ENCODE measurements at places on chromosomes 5 and 9.

GRCh38 chr9:131661568-131662288 lies 78.1 kb downstream of the RAPGEF1 start:
- DNase-seq: peak; percentile 58

GRCh38 chr9:13675638-13676000 lies 396.1 kb upstream of the MPDZ start:
- no peak for DNase-seq

- DNase-seq: peak; percentile 73
Observed at GRCh38 chr5:139808481-139809330, 13.1 kb downstream of the PSD2 start.

DNA sequence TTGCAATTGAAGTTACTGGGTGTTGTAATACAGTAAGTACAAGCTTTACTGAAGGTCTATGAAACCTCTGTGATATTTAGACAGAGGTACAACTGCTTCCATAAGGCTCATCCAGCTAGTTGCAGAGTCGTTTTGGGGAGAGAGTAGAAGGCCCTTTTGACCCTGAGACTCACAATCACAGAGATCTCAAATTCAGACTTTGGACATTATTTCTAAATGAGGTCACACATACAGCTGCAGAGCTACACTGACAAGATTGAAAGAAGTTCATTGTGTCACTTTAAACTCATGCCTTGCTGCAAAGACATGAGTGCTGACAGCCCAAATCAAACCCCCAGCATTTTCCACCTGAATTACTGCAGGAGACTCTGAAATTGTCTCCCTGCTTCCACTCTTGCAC lies 205.9 kb upstream of the TMEM161B start:
- DNase-seq: no peak

DNA sequence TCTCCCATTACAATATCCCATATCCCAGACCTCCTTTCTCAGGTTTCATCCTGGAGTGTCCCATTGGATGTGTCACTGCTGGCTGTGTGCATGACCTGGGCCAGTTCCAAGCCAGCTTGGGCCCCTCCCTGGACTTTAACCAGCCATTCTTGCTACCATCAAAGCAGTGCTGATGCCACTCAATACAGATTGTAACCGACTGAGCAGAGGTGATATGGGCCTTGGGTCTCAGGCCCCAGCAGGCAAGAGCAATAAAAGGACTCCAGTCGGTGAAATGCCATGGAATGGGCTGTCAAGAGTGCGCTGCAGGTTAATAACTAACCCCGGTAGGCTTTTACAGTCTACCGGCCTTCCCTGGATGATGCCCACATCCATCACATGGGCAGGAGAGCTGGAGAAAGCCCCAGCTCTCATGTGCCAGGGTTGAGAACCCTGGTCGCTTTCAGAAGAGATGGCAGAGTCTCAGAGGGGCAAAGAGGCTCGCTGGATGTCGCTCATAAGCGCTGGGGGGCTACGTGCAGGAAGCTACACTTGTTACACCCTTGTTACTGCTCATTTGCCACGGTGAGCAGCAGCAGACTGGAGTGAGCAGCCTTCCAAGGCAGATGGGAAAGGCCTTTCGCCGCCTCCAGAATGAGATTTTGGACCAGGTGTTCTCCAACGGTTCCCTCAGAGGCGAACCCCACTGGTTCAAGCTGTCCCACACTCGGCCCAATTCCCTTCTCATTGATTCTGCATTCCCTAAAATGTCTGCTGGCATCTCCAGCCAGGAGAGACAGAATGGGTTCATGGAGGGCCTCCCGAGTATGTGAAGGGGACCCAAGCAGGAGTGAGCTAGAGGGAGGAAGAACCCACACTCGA lies 13.2 kb downstream of the EPB41L4B start:
- DNase-seq: no peak

- DNase-seq: no peak
Observed at GRCh38 chr9:105219291-105219805, 25.1 kb upstream of the SLC44A1 start.

GRCh38 chr5:76808141-76808691 lies 10.6 kb upstream of the F2RL1 start:
- no peak for DNase-seq

GRCh38 chr9:78005231-78006002 lies 26.2 kb downstream of the GNAQ start:
- DNase-seq: no peak

DNA sequence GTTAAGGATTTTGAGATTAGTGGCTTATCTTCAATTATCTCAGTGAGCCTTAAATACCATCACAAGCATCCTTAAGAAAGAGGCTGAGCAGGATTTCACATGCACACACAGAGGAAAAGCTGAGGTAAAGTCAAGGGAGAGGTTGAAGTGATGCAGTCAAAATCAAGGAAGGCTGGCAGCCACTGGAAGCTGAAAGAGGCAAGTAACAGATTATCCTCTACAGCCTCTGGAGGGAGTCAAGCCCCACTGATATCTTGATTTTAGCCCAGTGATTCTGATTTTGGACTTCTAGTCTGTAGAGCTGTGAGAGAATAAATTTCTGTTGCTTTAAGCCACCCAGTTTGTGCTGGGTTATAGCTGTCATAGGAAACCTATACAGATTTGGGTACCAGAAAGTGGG lies 80.1 kb downstream of the ANKRD31 start:
- DNase-seq: no peak

DNA sequence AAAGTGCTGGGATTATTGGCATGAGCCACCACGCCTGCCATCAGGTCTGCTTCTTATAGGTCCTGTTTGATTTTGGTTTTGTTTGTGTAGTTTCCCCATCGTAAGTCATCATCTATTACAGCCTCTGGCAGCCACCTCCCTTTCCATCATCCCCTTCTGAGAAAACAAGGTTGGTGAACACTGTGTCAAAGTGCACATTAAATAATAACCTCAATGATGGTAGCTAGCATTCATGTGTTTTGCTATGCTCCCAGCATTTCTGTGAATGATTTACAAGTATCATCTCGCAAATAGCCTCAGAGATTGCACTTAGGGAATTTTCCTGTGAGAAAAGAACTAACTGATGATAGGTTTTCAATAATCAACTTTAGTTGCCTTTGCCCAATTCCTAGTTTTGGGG lies 9.9 kb downstream of the PRUNE2 start:
- no peak for DNase-seq

DNA sequence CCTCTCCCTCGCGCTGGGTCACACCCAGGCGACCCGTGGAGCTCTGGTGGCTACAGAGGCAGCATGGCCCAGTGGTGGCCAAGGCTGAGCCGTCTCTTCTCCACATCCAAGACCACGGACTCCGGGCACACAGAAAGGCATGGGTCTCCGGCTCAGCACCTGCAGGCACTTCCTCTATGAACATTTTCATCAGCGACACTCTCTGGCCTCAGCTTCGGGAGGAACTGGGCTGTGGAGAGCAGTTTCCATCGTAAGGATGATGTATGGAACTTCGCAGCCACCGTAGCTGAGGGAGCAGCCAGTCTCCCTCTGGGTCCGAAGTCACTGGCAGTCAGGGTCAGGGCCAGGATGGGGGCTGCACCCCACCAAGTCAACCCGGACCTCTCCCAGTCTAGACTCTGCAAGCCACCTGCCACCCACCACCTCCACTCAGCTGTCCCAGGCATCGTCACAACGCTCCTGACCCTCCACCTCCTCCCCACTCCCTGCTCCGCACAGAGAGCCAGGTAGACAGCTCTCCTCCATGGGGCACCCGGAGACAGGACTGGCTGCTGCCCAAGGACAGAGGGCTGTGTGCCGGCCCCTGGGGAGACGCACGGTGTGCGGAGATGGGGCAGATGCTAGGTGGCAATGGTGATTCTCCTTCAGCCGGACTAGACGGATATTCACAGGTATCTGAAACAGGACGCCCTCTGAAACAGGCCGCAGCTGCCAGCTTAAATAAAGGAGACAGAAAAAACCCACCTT lies 9.7 kb downstream of the QSOX2 start:
- DNase-seq: no peak

GRCh38 chr9:116471093-116471906 lies 215.8 kb upstream of the TRIM32 start:
- no peak for DNase-seq

GRCh38 chr9:121325387-121325786 lies 44.7 kb downstream of the STOM start:
- no peak for DNase-seq

DNA sequence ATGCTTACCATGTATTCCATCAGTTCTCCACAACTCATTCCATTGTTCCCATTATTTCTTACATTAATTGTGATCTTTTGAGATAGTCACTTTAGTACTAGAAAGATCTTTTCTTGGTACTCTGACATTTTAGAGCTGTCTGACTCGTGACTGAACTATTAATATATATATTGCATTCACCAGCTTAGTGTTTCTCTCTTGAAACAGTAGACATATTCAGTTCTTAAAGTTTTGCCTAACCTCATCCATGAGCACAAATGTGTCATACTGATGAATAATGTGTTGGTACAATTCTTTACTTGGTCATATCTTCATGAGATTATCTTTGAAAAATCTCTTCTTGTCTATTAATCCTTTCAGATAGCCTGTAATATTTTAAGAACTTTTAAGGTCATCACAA lies 74.3 kb downstream of the NLN start:
- no peak for DNase-seq

DNA sequence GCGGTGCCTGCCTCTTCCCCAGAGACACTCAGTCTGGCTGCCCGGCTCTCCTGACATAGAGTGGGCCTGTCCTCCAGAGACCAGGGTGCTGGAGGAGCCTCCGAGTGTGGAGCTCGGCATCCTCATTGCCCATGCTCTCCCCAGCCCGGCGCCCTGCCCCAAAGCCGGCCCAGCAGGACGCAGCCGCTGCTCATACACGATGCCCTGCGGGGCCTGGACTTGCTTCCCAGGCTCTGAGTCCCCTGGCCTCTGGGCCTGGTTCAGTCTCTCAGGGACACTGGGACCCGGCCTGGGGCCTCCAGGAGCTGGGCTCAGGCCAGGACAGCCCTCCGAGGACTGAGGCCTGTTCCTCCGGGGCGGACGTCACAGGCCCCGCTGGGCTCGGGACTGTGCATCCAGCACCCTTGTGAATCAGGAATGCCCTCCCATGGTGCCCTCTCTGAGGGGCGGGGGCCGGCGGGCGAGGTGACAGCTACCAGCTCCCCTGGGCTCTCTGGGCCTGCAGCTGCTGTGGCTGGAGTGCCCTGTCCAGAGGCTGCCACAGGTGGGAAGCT lies 23.2 kb downstream of the TPPP start:
- DNase-seq: no peak

- DNase-seq: no peak
Observed at GRCh38 chr9:13707612-13708576, 428.4 kb upstream of the MPDZ start.

- DNase-seq: peak; percentile 36
Observed at GRCh38 chr5:34022121-34022705, 14.4 kb upstream of the AMACR start.

DNA sequence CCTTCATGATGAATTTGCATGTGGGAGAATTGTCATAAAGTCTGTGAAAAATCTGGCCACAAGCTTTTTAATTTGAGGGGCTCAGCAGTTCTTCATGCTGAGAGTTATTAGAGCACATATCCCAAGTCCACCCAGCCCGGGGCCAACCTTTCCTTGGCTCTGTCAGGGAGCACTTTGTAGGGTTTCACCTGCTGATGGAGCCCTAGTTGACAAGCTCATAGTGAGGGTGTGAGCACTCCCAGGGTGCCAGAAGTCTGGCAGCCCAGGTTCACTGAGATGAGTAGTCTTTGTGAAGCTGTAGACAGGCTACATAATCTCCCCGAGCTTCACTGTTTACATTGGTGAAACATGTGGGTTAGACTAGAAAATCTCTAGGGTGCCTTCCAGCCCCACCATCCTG lies 97.2 kb upstream of the NREP start:
- DNase-seq: no peak

DNA sequence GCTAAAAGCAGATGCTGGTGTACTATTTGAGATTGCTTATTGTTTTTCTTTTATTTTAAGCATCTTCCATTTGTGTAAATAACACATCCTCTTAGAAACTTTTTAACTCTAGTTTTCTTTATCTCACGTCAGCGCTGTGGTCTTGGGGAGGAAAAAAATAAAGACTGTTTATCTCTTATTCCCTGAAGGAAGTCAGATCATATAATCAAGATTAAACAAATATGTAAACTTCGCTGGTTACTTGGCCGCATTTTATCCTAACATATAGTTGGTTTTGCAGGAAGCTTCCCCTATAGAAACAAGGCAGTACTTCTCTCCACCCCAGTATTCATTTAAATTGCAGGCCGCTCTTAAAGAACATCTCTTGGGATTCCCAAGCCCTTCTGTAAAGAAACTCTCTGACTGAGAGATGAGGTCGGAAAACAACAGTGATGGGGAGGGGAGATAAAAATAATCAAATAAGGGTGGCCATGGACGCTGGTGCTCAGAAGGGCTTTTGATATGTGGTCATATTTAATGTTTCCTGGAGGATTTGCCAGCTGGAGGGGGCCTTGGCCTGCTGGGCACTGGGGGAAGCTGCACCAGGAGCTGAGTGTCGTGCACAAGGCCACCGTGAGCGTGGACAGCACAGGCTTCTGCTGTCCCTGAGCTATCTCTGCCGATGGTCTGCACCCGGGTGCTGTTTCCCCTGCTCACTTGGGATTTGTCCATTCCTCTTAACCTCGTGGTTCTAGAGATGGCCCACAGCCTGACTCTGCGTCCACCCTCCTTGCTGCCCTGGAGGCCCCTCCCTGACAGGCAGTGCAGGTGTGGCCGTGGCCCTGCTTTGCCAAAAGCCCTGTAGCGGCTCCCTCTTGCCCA lies 23.8 kb downstream of the NEURL1B start:
- DNase-seq: no peak

DNA sequence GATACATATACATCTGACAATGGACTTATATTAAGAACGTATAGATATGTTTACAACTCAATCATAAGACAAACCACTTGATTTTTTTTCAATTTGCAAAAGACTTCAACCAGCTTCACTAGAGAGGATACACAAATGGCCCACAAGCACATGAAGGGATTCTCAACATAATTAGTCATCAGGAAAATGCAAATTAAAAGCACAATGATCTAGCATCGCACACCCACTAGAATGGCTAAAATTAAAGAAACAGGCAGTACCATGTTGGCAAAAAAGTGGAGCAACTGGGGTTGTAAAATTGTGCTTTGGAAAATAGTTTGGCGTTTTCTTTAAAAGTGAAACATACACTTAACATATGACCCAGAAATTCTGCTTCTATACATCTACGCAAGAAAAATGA lies 80.0 kb upstream of the TRIO start:
- DNase-seq: no peak

DNA sequence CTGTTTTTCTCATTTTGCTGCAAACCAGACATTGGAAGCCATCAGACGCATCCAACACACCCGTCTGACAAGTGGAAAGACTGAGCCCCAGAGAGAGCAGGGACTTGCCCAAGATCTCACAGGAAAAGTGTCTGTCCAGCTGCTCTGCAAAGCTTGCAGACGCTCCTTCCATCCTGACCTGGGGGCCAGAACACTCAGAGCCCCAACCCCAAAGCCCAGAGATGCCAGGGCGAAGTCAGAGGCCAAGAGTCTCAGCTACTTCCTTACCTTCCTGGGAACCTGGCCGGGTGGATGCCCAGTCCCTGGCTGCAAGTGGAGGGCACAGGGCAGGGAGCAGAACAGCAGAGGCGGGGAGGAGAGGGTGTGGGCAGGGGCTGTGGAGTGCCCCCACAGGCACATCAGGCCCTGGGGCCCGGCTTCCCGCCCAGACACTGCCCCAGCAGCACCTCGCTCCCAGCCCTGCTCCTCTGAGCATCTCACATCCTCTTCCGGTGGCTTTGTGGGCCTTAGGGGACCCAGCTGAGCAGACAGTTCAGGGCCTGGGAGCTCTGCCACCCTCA lies 9.7 kb upstream of the RALGDS start:
- peak; percentile 83 for DNase-seq

GRCh38 chr9:18766989-18767550 lies 265.9 kb downstream of the SAXO1 start:
- DNase-seq: no peak
